SK-N-SH (cell line): ENCODE measurements at places on chromosomes 7 and 10.
A peak's percentile ranks its signal among the peaks of the same experiment; 100 is the strongest.

GRCh38 chr7:30448461-30449189 is 30.0 kb downstream of the NOD1 start:
- no peak overlapping the region for H3K27ac ChIP-seq
- peaks cover 13% of the 10 kb centered on the region for H3K36me3 ChIP-seq
- H3K4me1 ChIP-seq = no peaks in the 10 kb centered on the region
- no peak overlapping the region for H3K4me3 ChIP-seq
- DNase-seq = peak; percentile 63
- H3K27me3 ChIP-seq = no peaks in the 10 kb centered on the region

DNA sequence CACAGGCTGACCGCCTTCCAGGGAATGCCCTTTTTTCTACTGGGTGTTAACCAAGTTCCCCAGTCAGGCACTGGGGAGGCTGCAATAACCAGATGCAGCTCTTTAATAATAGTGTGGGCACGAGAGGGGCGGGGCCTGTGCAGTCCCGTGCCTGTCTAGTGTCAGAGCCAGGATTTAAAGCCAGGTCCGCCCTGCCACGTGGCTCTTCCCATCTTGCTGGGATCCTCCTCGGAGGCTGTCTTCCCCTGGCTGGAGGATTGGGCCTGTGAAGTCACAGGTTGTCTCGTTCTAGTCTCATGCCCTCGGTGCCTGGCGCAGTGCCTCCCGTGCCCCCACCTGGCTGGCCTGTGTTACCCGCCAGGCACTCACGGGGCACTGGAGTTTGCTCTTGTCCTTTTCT is 25.2 kb downstream of the TMEM120A start:
- peaks cover 3% of the 10 kb centered on the region for H3K36me3 ChIP-seq
- no peaks in the 10 kb centered on the region for H3K27me3 ChIP-seq
- no peaks in the 10 kb centered on the region for H3K4me1 ChIP-seq
- H3K4me3 ChIP-seq = no peak overlapping the region
- peak; percentile 47 for DNase-seq

DNA sequence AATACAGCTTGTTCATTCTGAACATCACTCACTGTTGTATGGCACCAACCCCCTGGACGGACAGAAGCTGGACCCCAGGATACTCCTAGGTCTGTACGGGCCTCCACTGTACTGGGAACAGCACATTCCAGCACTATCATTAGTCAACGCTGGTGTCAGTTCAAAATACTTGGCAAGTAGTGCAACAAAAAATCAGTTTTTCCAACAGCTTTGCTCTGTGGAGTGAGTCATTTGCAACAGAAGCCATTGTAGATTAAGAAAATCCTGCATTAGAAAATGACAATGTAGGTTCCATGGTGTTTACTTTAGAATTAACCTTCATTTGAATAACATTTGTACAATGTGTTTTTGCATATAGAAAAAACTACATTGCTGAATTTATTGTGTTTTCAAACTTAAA is 266.6 kb downstream of the HDAC9 start:
- no peaks in the 10 kb centered on the region for H3K36me3 ChIP-seq
- H3K27ac ChIP-seq = peak overlapping the region; percentile 42
- no peak overlapping the region for H3K4me3 ChIP-seq
- DNase-seq = no peak

- H3K27ac ChIP-seq = no peak overlapping the region
- peaks cover 35% of the 10 kb centered on the region for H3K4me1 ChIP-seq
- no peak for DNase-seq
- no peaks in the 10 kb centered on the region for H3K27me3 ChIP-seq
- H3K36me3 ChIP-seq = peaks cover 10% of the 10 kb centered on the region; the same call in 1 of the 2 replicates
- no peak overlapping the region for H3K4me3 ChIP-seq
These were observed 67.1 kb downstream of the HK1 start for GRCh38 chr10:69345402-69345801.

- DNase-seq = no peak
- H3K27ac ChIP-seq = no peak overlapping the region
These were observed 714.4 kb downstream of the GATA3 start for GRCh38 chr10:8768852-8769251.

GRCh38 chr10:89373916-89374711 is 3.7 kb upstream of the IFIT1B start:
- H3K27me3 ChIP-seq = no peaks in the 10 kb centered on the region
- no peak overlapping the region for H3K4me3 ChIP-seq
- H3K4me1 ChIP-seq = peaks cover 22% of the 10 kb centered on the region
- H3K36me3 ChIP-seq = no peaks in the 10 kb centered on the region
- peak overlapping the region; percentile 92 for H3K27ac ChIP-seq
- DNase-seq = peak; percentile 41

DNA sequence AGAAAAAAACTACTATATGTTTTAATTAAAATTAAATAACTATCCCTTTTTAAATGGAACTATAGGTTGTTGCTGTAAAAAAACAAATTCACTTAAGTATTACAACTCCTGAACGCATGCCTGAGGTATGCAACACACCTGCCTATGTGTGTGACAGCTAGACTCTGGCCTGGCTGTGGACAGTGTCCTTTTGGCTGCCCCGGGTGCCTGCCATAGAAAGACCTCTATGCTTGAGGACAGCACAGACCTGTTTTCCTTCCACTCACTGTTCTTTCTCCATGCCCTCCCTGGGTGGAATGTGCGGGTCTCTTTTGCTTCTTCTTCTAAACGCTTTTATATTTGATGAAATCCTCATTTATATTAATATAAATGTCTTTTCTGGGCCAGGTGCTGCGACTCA is 6.5 kb upstream of the PPIA start:
- no peaks in the 10 kb centered on the region for H3K27me3 ChIP-seq
- no peaks in the 10 kb centered on the region for H3K36me3 ChIP-seq
- no peak for DNase-seq
- no peak overlapping the region for H3K27ac ChIP-seq

DNA sequence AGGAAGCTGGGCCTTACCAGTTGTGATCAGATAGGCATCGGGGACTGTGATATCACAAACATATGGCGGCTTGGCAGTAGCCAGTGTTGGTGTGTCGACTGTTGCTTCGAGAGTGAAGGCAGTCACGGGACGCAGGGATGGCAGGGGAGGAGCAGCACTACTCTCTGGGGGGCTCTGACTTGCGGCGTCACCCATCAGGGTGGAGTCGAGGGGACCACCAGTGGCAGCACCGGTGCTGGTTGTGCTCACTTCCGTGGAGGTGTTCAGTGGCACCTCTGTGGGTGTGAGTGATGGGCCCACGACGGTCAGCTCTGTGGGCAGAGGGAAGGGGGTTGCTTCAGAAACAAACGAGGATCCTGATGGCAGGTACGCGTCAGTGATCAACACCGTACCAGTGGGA is 64.5 kb downstream of the KIAA1549 start:
- H3K4me1 ChIP-seq = no peaks in the 10 kb centered on the region
- H3K27me3 ChIP-seq = no peaks in the 10 kb centered on the region

GRCh38 chr10:32050177-32050576 is 6.0 kb downstream of the KIF5B start:
- peaks cover 6% of the 10 kb centered on the region for H3K4me1 ChIP-seq
- no peak overlapping the region for H3K4me3 ChIP-seq
- H3K27ac ChIP-seq = no peak overlapping the region; the same call in 1 of the 2 replicates
- H3K36me3 ChIP-seq = peaks cover 40% of the 10 kb centered on the region
- H3K27me3 ChIP-seq = no peaks in the 10 kb centered on the region
- DNase-seq = no peak

DNA sequence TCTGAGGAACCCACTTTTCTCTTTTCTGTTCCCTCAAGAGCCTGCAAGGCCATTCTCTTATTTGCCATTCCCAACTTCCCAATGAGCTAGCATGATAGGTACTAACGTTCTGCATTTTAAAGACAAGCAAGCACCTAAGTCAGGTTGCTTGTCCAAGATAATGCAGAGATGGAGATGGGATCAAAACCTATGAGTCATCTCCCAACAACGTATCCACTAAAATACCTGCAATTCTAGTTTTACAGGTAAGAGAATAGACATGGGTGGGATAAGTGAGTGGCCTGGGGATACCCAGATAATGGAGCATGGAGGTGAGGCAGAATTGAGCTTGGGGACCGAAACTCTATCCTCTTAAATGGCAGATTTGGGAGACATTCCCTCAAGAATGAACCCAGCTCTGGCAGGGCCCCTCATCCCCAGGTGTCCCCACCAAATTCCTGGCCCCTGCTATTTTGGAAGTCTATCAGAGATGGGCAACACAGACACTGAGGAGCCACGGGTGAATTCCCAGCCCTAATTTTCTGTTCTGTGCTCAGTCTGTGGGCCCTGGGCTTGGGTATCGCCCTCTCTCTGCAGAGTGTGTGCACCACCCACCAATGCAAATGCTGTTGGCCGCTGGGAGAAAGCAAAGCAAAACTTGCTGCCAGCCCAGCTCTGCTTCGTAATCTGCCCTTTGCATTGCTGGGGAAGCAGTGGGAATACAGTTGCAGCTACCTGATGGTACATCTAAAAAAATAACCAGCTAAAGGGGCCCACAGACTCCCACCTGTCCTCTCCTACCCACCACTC is 98.3 kb downstream of the KCNMA1 start:
- DNase-seq = no peak
- no peak overlapping the region for H3K27ac ChIP-seq
- H3K4me1 ChIP-seq = peaks cover 4% of the 10 kb centered on the region; the same call in 1 of the 2 replicates
- H3K36me3 ChIP-seq = no peaks in the 10 kb centered on the region

DNA sequence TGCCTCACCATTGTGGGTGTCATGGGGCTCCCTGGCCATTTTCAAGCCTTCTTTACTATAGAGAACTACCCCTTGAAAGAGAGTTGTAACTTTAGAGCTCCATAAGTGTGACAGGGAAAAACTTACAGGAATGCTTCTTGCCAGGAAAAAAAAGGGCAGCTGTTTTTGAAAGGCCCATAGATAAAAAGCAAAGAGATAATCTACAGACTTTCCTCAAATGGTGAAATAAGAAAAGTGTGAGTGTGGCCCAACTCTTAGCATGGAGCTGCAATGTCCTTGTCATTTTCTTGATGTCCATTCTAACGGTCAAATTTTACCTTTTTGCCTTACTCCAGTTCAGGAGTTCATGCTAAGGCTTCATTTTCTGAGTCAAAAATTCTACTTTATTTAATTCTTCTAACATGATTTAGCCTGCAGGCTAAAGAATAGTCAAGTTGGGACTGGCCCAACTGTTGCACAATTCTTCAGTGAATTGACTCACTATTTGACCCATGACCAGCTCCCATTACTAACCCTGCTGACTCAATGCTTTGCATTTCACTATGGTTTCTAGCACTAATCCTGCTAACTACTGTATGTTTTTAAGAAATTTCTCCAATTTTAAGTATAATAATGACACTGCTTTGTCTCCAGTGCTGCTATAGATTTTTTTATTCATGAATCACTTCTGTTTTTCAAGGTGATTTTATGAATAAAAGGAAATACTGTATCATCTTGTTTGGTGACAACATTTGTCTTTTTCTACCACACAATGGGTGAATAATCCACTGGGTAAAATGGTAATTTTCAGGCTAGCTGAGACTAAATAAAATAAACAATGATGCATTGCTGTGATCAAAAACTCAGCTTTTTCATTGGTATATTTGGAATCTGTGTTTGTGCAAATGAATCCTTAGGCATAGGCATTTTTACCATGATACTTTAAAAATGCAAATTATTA is 41.4 kb upstream of the SGCE start:
- no peak overlapping the region for H3K4me3 ChIP-seq
- no peak for DNase-seq
- H3K27ac ChIP-seq = no peak overlapping the region

GRCh38 chr10:89392974-89393373 is 551 bp downstream of the IFIT1 start:
- peak overlapping the region; percentile 78 for H3K27ac ChIP-seq
- H3K36me3 ChIP-seq = no peaks in the 10 kb centered on the region
- H3K4me1 ChIP-seq = peaks cover 13% of the 10 kb centered on the region; the same call in 1 of the 2 replicates
- peak overlapping the region; percentile 64 for H3K4me3 ChIP-seq
- DNase-seq = no peak

DNA sequence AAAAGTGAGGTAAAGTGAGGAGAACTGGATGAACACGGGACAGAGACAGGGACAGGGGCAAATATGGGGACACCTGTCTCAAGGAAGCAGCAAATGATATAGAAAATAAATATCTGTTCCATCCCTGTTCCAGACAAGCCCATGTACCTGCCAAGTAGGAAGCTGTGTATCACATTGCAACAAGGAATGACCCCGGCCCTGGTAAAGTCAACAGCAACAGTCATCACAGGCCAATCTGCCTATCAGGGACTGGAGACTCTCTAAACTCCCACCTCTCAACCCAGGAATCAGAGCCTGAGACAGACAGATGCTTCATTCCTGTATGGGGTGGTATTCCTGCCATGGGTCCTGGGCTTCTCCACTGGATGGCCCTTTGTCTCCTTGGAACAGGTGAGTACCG is 156.6 kb upstream of the PRSS1 start:
- H3K36me3 ChIP-seq = no peaks in the 10 kb centered on the region
- H3K27me3 ChIP-seq = peaks cover 8% of the 10 kb centered on the region; the same call in 1 of the 2 replicates

- no peaks in the 10 kb centered on the region for H3K36me3 ChIP-seq
- no peak for DNase-seq
- H3K27me3 ChIP-seq = 0 out of 2 replicates have a peak, but pooled peaks cover 11% of the 10 kb centered on the region
- no peaks in the 10 kb centered on the region for H3K4me1 ChIP-seq
These were observed 295.5 kb upstream of the CDC14C start for GRCh38 chr7:48628793-48629349.

GRCh38 chr7:26265499-26266075 is 26.1 kb upstream of the SNX10 start:
- no peaks in the 10 kb centered on the region for H3K36me3 ChIP-seq
- H3K4me1 ChIP-seq = no peaks in the 10 kb centered on the region
- no peak overlapping the region for H3K27ac ChIP-seq
- no peaks in the 10 kb centered on the region for H3K27me3 ChIP-seq
- no peak for DNase-seq
- no peak overlapping the region for H3K4me3 ChIP-seq

DNA sequence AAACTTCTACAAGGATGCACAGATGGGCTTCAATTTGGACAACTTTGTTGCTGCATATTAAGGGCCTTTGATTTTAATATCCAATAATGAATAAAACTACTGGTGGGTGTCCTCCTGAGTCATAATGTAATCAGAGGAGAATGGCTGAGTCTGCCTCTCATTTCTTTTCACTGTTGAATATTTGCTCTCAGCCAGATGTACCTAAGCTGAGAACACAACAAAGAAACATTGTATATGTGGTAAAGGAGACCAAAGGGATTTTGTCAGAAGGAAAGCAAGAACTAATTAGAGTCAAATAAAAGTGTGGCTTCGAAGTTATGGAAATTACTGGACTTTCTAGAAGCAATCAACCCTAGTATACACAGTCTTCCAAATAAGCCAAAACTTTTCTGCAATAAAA is 131.0 kb upstream of the BET1 start:
- H3K36me3 ChIP-seq = no peaks in the 10 kb centered on the region
- H3K4me3 ChIP-seq = no peak overlapping the region
- no peak overlapping the region for H3K27ac ChIP-seq
- DNase-seq = no peak

- no peak overlapping the region for H3K27ac ChIP-seq
- H3K4me3 ChIP-seq = no peak overlapping the region
- H3K4me1 ChIP-seq = no peaks in the 10 kb centered on the region
- no peaks in the 10 kb centered on the region for H3K27me3 ChIP-seq
- DNase-seq = no peak
These were observed 377.0 kb upstream of the NUPR2 start for GRCh38 chr7:56493196-56493595.
